ENCODE measurements at places on chromosomes 7 and 10.

DNA sequence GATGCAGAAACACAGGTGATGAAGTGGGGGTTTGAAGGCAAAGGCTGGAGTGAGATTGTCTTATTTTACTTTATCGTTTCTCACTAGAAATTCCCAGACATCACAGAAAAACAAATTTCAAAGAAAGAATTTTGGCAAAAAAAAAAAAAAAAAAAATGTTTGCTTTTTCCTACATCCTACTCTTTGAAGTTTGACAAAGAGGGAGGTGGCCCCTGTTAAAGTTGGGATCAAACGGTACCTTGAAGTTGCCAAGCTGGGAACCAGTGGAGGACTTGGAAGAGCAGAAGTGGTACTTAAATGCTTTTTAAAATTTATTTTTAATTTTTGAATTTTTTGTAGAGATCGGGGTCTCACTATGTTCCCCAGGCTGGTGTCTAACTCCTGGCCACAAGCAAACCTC, 63.9 kb upstream of the KIF5B start:
- no peak for DNase-seq

GRCh38 chr10:85026878-85027467, 698.6 kb downstream of the CCSER2 start:
- DNase-seq, result no peak

- no peak for DNase-seq
Measured at GRCh38 chr7:8747338-8747737, 313.9 kb downstream of the NXPH1 start.

DNA sequence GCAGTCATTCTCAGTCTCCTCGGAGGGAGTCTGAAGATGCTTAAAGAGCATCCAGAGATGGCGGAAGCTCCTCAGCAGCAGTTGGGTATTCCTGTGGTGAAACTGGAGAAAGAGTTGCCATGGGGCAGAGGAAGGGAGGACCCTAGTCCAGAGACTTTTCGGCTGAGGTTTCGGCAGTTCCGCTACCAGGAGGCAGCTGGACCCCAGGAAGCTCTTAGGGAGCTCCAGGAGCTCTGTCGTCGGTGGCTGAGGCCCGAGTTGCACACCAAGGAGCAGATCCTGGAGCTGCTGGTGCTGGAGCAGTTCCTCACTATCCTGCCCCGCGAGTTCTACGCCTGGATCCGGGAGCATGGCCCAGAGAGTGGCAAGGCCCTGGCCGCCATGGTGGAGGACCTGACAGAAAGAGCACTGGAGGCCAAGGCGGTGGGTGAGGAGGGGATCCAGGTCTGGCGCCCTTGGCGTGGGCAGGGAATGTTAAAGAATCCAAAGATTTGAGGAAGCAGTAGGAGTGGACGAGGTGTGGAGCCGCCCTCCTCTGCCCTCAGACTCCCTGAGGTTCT, 2.9 kb downstream of the ZSCAN25 start:
- DNase-seq, result no peak
